ENCODE measurements at places on chromosomes 4 and X. TPM values are rescaled to one million over a fixed set of nuclear protein-coding genes. Genes with fewer than 3 reads are reported as not detected.

DNA sequence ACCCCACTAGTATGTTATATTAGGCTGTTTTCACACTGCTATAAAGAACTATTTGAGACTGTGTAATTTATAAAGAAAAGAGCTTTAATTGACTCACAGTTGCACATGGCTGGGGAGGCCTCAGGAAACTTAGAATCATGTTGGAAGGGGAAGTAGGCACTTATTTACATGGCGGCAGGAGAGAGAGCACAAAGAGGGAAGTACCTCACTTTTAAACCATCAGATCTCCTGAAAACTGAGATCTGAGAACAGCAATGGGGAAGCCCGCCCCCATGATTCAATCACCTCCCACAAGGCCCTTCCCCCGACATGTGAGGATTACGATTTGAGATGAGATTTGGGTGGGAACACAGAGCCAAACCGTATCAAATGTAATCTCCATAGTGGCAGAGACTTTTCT lies 45.4 kb upstream of the XK start:
- H3K27me3 ChIP-seq: no peaks in the 10 kb centered on the region
- H3K27ac ChIP-seq: no peak overlapping the region
- H3K4me3 ChIP-seq: no peak overlapping the region

The PDLIM3 gene
- 0.98 TPM for total RNA-seq

The THAP6 gene
- 8.7 TPM for total RNA-seq

DNA sequence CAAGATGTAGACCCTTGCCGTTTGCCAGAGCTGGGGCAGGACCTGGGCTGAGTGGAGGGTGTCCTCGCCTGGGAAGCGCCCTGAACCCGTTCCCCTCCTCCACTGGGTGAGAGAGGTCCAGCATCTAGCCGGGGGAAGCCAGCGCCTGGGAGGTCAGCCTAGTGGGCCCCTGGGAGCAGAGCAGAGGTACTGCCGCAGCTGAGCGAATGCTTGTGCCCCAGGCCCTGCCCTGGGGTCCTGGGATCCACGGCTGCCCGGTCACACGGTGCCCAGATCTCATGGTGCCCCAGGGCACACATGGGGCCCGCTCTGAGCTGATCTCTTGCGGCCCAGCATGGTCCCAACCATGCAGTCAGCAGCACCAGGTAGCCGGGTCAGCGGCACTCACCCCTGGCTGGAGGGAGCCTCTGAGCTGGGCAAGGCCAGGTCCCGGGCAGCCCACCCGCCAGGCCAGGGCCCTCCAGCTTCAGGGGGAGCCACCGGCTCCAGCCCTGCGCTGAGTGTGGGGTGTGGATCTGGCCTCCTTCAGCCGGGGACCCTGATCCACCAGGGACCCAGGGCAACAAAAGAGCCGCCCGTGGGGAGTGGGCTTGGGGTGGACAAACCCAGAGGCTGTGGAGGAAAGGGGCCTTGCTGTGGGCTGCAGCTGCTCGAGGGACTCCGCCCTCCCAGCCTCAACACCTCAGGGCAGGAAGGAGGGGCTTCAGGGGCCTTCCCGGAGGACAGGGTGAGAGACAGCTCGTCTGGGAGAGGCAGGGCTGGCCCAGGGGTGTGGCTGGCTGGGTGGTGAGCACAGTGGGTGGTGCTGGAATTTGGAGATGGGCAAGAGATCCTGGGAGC lies 4.1 kb upstream of the CPLX1 start:
- H3K27me3 ChIP-seq: no peaks in the 10 kb centered on the region
- peaks cover 8% of the 10 kb centered on the region for H3K4me1 ChIP-seq
- no peak overlapping the region for H3K27ac ChIP-seq
- no peak overlapping the region for H3K4me3 ChIP-seq

The EXOC1L gene
- total RNA-seq: not detected

Data from liver (tissue), 10 donors.